Pons (tissue), 1 donor: ENCODE measurements at places on chromosomes 7 and 10.

DNA sequence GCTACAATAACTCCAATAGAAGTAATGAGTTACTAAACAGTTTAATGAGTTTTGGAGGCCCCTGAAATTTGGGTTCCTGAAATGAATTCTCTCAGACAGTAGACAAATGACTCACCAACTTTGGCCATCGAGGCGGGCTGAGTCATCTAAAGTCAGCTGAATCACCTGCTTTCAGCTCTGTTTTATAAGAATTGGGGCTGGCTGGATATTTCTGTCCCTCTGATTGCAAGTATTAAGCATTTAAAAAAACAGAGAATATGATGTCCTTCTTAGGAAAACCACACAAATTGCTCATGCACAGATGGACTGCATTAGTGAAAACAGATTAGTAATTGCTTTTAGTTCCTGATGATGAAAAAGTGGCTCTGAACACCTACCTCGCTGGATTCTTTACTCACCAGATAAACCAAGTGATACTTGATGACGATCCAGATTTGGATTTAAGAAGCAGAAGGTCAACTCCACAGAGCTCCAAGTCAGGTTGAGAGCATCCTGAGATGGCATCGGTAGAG lies 59.1 kb downstream of the ZNF365 start:
- peak; percentile 5 for DNase-seq

GRCh38 chr7:45402480-45403218 lies 171.5 kb upstream of the ADCY1 start:
- DNase-seq, result no peak

GRCh38 chr10:119409906-119410305 lies 132.6 kb downstream of the RGS10 start:
- no peak for DNase-seq

- no peak for DNase-seq
Measured at GRCh38 chr7:155363146-155363539, 65.5 kb downstream of the INSIG1 start.

DNA sequence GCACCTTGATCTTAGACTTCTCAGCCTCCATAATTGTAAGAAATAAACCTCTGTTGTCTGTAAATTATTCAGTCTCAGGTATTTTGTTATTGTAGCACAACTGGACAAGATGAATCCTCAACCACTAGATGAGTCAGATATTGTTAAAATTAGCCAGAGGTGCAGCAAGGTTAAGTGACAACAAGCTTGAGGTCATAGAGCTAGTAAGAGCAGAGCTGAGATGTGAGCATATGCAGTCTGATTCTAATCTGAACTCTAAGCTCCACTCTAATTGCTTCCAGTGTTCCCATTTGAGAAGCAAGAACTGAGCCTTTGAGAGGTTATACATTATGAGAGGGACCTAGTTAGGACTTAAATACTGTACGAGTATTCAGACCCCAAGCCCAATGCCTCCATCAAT lies 93.1 kb downstream of the FZD1 start:
- DNase-seq, result no peak

DNA sequence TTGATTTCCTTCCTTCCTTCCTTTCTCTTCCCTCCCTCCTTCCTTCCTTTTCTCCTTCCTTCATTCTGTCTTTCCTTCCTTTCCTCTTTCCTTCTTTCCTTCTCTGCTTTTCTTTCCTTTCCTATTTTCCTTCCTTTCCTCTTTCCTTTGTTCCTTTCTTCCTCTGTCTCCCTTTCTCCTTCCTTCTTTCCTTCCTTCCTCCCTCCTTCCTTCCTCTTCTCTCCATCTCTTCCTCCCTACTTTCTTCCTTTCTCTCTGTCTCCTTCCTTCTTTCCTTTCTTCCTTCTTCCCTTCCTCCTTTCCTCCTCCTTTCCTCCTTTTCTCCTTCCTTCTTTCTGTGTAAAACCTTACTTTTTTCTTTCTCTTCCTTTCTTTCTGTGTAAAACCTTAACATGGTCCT lies 32.3 kb upstream of the NPTX2 start:
- no peak for DNase-seq

DNA sequence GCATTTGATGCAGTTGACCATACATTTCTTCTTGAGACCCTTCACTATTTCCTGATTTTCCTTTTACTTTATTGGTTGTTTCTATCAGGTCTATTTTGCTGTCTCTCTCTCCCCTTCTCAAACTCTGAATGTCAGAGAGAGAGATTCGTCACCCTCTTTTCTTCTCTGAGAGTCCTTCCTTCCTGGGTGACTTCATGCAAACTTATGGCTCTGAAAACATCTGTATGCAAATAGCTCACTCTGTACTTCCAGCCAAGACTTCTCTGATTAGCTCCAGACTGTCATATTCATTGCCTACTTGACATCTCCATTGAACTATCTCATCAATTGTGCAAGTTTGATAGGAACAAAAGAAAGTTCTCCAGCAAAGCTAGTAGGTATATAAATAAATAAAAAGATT lies 191.7 kb upstream of the KLF6 start:
- no peak for DNase-seq
